ENCODE measurements at places on chromosomes 7 and 10. TPM values are rescaled to one million over a fixed set of nuclear protein-coding genes. Genes with fewer than 3 reads are reported as not detected.
A peak's percentile ranks its signal among the peaks of the same experiment; 100 is the strongest.

DNA sequence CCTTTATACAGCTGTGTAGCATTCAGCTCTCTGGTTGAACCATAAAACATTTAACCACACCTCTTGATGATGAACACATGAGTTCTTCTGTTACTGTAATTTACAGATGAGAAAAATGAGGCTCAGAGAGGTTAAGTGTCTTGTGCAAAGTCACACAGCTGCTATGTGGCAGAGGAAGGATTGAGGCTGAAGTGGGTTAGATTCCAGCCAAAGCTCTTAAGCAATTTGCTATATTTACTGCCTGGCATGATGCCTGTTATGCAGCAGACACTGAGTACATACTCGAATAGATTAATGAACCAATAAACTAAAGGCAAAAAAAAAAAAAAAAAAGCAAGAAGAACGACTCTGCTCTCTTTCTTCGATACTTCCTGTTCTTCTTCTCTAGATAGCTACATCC, 35.7 kb downstream of the GFRA1 start:
- H3K27me3 ChIP-seq = no peaks in the 10 kb centered on the region
- H3K4me1 ChIP-seq = no peaks in the 10 kb centered on the region
- no peak overlapping the region for H3K4me3 ChIP-seq

DNA sequence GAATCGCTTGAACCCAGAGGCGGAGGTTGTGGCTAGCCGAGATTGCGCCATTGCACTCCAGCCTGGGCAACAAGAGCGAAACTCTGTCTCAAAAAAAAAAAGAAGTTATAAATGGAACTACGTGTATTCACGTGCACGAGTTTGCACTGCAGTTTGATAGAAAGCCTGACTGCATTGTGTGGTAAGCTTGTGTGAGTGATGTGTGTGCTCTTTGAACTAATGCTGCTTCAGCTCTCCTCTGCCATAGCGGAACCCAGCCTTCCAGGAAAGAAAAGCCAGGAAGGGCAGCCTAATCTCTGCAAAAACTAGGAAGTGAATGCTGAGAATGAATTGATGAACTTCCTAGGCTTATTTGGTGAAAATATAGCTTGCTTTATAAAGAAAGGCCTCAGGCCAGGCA, 15.6 kb upstream of the MKRN1 start:
- H3K4me1 ChIP-seq = no peaks in the 10 kb centered on the region
- no peaks in the 10 kb centered on the region for H3K27me3 ChIP-seq
- DNase-seq = no peak
- no peak overlapping the region for H3K4me3 ChIP-seq
- H3K27ac ChIP-seq = no peak overlapping the region

- H3K27ac ChIP-seq = peak within 1 kb of the TSS; percentile 78
- peaks cover 2% of the 10 kb centered on the region for H3K36me3 ChIP-seq
- H3K4me1 ChIP-seq = no peaks in the 10 kb centered on the region
- peak within 1 kb of the TSS; percentile 71 for H3K4me3 ChIP-seq
These were observed at the start of gene TFAM for GRCh38 chr10:58384999-58385783. TSS of gene TFAM (plus strand) at chr10:58385410. CDS start at chr10:58385548, 138 bp downstream.

- H3K4me3 ChIP-seq = no peak overlapping the region
- no peak overlapping the region for H3K27ac ChIP-seq
- no peak for DNase-seq
- H3K36me3 ChIP-seq = no peaks in the 10 kb centered on the region
These were observed 11.4 kb upstream of the TMEM26 start for GRCh38 chr10:61464461-61465170.

DNA sequence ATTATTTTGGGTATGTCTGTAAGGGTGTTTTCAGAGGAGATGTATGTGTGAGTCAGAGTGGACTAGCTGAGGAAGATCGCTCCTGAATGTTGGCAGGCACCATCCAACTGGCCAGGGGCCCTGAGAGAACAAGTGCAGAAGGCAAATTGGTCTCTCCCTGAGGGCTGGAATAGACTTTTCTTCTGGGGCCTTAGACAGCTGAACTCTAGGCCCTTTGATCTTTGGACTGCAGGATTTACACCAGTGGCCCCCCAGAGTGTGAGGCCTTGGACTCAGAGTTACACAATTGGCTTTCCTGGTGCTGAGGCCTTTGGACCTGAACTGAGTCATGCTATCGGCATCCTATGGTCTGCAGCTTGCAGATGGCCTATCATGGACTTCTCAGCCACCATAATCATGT, 217.2 kb downstream of the REEP3 start:
- H3K36me3 ChIP-seq = no peaks in the 10 kb centered on the region
- DNase-seq = no peak
- no peaks in the 10 kb centered on the region for H3K27me3 ChIP-seq
- no peak overlapping the region for H3K4me3 ChIP-seq
- H3K27ac ChIP-seq = no peak overlapping the region

DNA sequence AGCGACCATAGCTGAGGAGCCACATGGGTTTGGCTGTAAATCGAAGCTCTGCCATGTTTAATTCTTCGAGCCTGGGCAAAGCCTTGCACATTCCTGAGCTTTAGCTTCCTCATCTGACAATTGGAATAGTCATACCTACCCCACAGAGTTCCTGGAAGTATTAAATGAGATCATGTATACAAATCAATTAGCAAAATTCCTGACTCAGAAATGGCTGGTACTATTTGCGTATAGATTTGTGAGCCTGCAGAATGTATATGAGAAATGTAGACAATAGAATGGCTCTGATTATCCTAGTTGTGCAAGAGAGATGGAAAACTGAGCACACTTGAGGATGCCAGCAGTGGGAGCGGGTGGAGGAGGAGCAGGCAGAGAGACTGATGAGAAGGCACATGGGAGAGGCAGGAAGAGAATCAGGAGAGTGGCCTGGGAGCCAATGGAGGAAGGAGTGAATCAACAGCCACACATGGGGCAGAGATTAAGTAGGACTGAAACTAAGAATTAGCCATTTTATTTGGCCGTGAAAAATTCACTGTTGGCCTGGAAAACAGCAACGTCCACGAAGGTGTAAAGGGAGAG, 128.0 kb upstream of the C1GALT1 start:
- no peaks in the 10 kb centered on the region for H3K36me3 ChIP-seq
- no peak overlapping the region for H3K27ac ChIP-seq
- H3K4me3 ChIP-seq = no peak overlapping the region
- H3K4me1 ChIP-seq = no peaks in the 10 kb centered on the region

DNA sequence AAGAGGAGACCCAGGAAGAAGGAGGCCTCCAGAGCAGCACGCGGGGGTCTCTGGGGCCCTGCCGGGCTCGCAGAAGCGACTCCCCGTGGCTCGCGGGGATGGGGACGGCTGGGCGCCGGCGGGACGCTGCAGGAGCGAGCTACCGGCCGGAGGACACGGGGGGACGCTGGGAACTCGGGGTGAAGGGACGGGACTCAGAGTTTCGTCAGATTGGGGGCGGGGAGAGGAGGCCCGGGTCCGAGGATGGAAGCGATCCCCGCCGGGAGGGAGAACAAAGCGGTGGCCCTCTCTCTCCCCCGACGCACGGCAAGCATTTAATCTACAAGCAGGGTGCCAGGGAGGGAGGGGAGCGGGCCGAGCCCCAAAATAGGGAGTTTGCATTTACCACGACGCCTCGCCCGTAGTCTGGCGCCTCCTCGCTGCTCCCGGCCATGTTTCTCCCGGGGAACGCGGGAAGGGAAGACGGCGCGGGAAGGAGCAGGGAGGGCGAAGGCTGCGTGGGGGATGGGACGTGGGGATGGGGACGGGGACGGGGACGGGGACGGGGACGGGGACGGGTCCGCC, at the start of gene PRTFDC1:
Gene PRTFDC1 (minus strand): TSS at position 464 of the 564 bp plus-strand sequence. CDS start 31 bp downstream, at position 433.
- H3K27ac ChIP-seq = peak within 1 kb of the TSS; percentile 22
- no peaks in the 10 kb centered on the region for H3K27me3 ChIP-seq
- H3K4me1 ChIP-seq = peaks cover 4% of the 10 kb centered on the region
- H3K4me3 ChIP-seq = peak within 1 kb of the TSS; percentile 60
- peak; percentile 29 for DNase-seq
- no peaks in the 10 kb centered on the region for H3K36me3 ChIP-seq

Gene BRI3
- total RNA-seq = 122 TPM

Gene CTTNBP2
- total RNA-seq = 12.5 TPM

Data from pancreas (tissue), 10 donors.